ENCODE measurements at places on chromosomes 3 and 15.

GRCh38 chr15:48380198-48380597 lies 49.0 kb downstream of the DUT start:
- no peak for DNase-seq

GRCh38 chr15:35757361-35757760 lies 211.4 kb upstream of the DPH6 start:
- DNase-seq, result no peak

DNA sequence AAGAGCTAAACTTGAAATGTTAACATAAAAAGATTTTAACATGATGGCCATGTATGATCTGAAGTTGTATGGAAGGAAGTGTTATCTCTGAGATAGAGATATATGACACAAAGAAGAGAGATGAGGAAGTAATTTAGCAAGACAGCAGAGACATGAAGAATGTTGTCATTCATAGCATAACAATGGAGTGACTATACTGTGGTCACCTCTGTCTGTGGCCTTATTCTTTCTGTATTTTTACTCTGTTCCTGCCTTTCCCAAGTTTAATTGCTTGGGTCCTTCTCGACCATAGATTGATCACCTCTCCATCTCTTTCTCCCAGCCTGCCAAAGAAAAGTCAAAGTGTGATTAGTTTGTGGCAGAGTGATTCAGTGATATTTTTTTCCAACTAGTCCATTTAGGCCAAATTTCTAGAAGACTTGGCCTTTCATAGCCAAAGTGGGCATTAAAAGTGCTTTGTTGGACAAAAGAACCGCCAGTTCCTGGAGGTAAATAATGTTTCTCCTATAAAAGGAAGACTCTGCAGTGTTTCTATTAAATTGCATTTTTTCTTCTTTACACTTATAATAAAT lies 711.9 kb downstream of the CADM2 start:
- DNase-seq, result no peak

- DNase-seq, result no peak
Observed at GRCh38 chr3:48984663-48985062, 5.4 kb upstream of the P4HTM start.

GRCh38 chr15:99052205-99052604 lies 44.6 kb upstream of the PGPEP1L start:
- DNase-seq, result no peak

- DNase-seq, result no peak
Observed at GRCh38 chr15:39034816-39035215, 470.2 kb upstream of the RASGRP1 start.

- DNase-seq, result no peak
Observed at GRCh38 chr3:159082519-159082918, 280.7 kb downstream of the MFSD1 start.

DNA sequence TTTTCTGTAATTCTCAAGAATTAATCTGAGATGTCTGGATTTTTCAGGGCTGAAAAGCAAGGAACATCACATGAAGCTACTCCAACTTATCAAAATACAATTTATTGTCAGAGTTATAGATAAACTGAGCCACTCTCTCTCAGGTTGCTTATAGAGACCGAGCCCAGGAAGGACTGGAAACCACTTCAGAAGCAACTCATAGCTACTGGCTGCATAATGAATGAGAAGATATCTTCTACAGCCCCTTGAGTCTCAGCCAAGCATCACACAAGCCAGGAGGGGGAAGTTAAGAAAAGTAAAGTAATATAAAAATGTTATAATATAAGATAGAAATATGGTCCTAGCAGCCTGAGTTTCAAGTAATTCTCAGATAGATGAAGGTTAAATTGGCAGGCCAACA lies 186.0 kb downstream of the TNIK start:
- no peak for DNase-seq

GRCh38 chr3:35970793-35971192 lies 331.5 kb downstream of the ARPP21 start:
- no peak for DNase-seq

- DNase-seq, result no peak
Observed at GRCh38 chr3:190375246-190375645, 12.7 kb upstream of the CLDN16 start.

- no peak for DNase-seq
Observed at GRCh38 chr15:58486564-58486963, 54.8 kb downstream of the LIPC start.

GRCh38 chr15:88635318-88635717 lies 3.5 kb upstream of the ISG20 start:
- no peak for DNase-seq

DNA sequence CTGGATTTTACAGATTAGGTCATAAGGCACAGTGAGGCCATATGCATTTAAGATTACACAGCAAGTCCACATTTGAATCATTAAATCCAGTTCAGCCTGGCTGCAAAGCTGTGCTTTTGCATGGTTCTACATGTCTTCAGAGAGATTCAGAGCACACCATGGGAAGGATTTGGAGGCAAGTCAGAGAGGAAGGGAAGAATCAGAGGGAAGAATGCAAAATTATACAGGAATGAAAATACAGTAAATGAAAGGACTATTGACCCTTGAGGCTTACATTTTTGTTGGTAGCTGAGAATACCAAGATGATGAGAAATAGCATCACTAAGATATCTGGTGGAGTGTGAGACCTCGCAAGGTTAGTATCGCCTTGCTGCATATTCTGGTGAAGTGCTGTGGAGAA lies 13.9 kb downstream of the FILIP1L start:
- DNase-seq, result no peak

DNA sequence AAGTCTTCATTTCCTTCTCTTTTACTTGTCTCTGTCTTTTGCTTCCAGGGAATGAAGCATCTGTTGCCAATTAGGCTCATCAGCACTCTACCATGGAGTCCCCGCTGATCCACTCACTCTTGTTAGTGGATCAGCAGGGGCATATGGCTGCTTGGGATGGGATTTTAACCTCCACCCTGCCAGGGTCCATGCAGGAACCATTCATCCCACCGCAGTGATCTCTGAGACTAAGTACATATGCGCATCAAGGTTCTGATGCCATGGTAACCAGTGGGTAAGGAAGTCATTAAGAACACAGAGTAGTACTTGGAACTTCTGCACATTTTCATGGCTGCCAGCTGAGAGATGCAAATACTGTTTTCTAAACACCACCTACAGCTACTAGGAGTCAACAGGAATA lies 374.0 kb upstream of the ALCAM start:
- no peak for DNase-seq

- no peak for DNase-seq
Observed at GRCh38 chr3:53046171-53047170, 598 bp upstream of the SFMBT1 start.

- no peak for DNase-seq
Observed at GRCh38 chr3:45182915-45183871, 37.0 kb upstream of the CDCP1 start.

GRCh38 chr15:56794165-56794552 lies 60.9 kb upstream of the ZNF280D start:
- no peak for DNase-seq

DNA sequence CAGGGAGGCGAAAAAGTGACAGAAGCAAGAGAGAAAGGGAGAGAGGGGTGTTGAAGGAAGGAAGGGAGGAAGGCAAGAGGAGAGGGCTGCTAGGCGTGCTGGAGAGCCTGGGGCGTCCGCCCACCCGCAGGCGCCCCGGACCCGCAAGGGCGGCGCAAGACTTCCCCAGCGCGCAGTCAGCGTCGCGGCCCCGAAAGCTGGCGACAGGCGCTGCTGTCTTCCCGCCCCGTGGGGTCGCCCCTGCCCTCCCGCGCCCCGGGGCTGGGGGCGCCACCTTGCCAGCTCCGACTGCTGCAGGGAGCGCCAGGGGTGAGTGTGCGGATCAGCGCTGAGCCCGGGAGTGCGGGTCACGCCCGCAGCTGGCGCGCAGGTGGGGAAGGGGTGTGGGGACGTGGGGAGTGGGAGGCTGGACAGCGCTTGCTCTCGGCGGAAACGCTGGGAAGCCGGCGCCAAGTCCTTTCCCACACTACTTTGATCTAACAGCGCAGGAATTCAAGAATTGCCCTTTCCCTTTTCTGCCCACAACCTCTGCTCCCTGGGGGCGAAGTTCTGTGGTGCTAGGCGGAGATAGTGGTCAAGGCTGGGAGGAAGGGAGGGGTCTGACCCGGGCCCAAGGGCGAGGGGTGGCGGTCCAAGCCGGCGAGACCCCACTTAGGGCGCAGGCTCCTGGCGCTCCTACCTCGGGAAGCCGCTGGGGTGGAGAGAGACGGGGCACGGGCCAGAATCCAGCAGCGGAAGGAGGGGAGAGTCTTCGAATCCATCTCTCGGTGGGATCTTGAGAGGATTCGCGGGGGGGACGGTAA lies 266.1 kb downstream of the CGGBP1 start:
- DNase-seq, result no peak

DNA sequence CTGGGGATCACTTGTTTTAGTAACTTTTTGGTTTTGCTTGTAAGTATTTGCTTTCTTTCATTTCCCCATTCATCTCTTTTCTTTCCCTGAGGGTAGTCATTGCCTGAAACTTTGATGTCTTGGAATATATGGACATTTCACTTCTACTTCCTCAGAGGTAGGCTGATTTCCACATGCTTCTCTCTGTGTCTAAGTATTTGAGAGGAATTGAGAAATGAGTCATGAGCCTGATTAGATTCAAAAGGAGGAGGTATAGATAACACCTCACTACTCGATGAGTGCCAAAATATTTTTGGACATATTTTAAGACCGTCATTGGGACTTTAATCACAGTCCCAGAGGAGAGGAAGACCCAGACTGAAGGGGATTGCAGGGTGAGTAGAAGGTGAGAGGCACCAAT lies 480.1 kb upstream of the SGO1 start:
- DNase-seq, result no peak

DNA sequence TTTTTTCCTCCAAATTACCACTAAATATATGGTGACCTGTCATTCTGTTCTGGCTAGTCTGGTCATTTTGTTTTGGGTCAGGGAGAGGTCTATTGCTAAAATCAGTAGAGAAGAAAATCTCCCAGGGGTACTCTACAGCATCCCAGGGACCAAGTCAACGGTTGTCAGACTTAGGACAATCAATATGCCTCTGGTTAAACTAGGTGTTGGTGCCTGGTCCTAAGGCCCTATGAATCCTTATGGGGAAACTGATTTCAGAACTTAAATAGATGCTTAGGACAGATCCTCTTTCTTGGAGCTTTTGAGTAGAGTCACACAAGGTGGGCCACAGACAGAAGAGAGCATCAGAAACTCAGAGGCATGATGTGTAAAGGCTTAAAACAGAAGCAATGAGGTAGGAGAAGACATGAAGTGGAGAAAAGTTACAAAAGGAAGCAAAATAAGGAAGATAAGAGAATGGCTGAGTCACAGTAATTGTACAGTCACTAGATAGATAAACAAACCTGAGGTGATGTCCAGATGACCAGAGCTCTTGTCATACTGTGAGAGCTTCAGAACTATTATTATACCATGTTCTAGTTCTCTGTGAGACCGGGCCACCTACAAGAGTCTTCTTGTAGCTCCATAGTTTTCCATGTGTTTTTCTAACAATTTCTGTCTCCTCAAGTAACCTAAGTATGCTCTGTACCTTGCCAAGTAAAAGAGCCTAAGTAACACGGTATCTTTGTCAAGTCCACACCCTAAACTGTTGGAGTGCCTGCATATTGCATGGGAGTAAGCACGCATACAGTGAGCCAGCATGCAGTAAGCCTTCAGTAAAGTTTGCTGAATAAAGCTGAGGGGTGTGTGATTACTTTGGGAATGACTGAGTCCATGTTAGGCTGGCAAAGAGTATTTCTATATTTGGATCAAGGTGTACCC lies 44.6 kb upstream of the LEKR1 start:
- DNase-seq, result no peak

- no peak for DNase-seq
Observed at GRCh38 chr3:116029266-116029665, 406.0 kb downstream of the GAP43 start.

DNA sequence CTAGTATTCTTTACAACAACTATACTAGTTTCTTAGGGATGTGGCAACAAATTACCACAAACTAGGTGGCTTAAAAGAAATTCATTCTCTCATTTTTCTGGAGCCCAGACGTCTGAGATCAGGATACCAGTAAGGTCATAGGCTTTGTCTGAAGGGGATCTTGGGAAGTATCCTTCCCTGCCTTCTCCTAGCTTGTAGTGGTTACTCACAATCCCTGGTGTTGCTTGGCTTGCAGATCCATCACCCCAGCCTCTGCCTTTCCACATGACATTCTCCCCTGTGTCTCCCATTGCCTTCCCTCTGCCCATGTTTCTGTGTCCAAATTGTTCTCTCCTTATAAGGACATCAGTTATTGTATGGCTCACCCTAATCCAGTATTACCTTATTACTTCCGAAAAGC lies 24.3 kb upstream of the CLDN1 start:
- no peak for DNase-seq
